ENCODE measurements at places on chromosomes 1 and 21.
A peak's percentile ranks its signal among the peaks of the same experiment; 100 is the strongest.

DNA sequence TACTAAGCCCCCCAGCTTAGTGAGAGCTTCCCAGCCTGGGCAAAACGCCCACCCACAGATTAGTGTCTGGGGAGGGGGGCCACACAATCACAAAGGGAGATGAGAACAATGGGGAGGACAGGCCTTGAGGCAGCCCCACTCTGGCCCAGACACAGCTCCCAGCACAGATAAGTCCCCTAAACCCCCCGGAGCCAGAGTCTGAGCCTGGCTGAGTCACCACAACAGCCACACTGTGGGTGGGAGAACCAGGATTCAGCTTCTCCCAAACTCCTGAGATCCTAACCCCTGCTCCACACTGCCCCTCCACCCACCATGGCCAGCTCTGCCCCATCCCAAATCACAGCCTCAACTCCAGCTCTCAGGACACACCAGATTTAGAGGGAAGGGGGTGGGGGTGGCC lies 4.2 kb downstream of the NECTIN4 start:
- DNase-seq, result no peak

- DNase-seq, result no peak
Observed at GRCh38 chr1:214270097-214270650, 10.8 kb upstream of the SMYD2 start.

GRCh38 chr1:227891955-227892488 lies 55.7 kb downstream of the WNT9A start:
- DNase-seq, result peak; percentile 1

- DNase-seq, result no peak
Observed at GRCh38 chr1:38716229-38716628, 143.3 kb downstream of the RRAGC start.

DNA sequence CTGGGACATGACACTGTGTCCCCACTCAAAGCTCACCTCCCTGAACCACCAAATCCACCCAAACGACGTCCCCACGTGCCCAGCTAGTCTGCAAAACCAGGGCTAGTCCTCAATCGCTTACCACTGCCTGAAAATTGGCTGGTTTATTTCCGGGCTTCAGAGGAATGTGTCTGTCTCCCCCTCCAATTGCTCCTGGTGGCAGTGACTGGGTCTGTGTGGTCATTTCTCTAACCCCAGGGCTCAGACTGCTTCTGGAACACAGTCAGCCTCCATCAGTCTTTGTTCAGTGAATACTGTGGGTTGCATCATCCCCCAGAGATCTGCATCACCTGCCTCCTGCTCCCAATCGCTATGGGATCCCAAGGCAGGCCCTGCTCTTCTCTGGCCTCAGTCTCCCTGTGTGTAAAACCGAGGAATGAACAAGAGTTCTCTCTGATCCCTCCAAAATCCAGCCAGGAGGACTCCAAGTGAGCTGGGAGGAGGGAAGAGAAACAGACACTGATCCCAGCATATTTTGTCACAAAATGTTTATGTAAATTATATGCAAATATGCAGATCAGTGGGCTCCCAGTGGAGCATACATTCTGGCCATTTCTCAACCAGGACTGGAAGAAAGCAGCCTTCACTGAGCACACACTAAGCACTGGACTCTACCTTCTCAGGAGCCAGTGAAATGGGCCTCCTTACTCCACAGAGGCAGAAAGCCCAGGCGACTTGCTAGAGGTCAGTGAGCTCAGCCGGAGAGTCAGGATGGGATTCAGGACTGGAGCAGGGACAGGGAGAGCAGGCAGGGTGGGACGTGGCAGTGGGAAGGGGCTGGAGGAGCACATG lies 20.9 kb downstream of the SDC3 start:
- DNase-seq, result no peak

DNA sequence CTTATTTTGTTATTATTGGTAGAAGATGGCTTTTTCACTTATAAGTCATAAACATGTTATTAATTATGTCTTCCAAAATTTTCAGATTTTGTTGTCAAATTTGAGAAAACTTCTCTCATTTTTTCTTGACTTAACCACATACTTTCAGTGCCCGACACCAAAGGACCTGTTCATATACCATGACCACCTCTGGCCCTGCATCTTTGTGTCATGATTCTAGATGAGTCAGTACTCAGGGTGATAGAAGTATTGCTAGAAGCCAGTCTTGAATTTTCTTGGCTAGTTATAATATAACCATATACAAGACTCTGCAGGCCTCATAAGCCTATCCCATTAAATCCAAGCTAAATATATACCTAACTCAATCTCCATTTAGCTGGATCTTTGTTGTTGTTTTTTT lies 35.4 kb upstream of the DPH5 start:
- DNase-seq, result no peak

DNA sequence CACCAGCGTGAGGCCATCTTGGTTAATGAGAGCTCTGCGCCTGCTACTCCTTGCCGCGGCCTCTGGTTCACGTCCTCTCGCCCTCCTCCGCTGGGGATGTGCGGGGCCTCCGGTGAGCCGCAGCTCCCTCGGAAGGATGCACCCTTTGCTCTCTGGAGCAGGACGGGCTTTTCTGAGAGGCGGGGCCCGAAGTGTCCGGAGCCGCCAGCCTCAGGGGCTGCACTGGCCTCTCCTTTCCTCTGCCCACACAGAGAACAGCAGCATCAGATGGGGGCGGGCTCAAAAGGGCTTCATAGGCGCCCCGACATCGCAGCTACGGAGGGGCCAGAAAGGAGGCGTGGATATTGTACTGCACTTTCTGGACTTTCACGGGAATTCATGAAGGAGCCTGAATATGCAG lies 284.7 kb downstream of the CAMTA1 start:
- no peak for DNase-seq

DNA sequence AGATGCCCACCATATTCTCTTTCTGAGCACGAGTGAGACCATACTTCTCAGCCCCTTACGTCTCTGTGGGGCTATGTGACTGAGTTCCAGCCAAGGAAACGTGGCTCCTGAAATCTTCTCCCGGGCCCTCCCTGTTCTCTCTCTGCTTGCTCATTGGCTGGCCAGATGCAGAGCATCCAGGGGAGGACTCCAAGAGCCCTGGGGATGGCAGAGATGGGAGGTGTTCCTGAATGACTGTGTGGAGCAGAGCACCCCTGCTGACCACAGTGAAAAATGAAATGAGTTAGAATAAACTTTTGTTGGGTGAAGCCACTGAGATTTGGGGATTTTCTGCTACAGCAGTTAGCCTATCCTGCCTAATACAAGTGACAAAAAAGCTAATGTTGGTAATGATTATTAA lies 23.8 kb downstream of the KIAA0040 start:
- DNase-seq, result no peak

DNA sequence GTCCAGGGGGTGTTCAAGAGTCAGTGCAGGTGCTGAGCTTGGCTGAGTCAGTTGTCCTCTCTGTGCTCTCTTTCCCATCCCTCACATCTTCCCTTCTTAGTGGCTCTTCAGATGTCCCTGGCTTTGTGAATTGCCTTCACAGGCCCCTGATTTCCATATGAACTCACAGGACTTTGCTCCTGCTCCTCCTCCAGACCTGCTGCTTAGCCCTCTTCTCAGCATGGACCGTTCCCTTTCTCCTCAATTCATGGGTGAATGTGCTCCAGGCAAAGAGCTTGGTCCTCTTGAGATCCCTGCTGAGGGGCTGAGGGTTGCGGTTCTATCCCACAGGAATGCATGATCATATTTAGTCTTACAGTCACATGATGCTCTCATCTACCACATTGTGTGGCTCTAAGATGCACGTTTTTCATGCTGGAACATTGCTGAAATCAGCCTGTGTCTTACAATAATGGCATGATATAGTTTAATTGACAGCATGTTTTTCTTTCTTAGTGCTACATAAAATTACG lies 30.5 kb downstream of the CACNA1E start:
- DNase-seq, result no peak

- no peak for DNase-seq
Observed at GRCh38 chr21:38505654-38506523, 7.6 kb upstream of the ERG start.

GRCh38 chr1:152904688-152905440 lies 3.5 kb upstream of the IVL start:
- DNase-seq, result no peak

DNA sequence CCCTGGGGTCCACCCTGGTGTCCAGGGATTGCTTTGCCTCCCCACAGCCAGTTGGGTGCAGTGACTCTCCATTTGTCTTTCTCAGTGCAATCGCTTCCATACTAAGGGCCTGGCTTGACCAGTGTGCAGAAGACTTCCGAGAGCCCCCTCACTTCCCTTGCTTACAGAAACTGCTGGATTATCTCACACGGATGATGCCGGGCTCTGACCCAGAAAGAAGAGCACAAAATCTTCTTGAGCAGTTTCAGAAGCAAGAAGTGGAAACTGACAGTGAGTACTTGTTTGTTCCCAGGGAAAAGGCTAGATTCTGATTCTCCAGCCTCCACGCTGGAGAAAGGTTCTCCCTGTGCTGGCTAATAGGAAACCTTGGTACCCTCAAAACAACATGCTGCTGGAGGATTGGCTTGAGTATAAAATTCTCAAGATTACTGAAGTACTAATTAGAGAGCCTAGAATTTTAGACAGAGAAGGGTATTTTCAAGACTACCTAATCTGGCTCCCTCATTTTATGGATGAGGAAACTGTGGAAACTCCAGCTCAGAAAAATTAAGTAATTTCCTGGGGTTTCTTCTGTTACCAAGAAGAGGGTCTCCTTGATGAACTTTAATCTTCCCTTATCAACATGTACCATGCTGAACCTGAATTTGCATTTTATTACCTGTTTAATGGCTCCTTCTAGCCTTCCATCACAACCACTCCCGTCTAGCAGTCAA lies 75.8 kb downstream of the RGL1 start:
- DNase-seq, result no peak

GRCh38 chr1:29354511-29355098 lies 118.3 kb downstream of the PTPRU start:
- no peak for DNase-seq

GRCh38 chr1:99700020-99700419 lies 54.1 kb downstream of the PALMD start:
- DNase-seq, result no peak

DNA sequence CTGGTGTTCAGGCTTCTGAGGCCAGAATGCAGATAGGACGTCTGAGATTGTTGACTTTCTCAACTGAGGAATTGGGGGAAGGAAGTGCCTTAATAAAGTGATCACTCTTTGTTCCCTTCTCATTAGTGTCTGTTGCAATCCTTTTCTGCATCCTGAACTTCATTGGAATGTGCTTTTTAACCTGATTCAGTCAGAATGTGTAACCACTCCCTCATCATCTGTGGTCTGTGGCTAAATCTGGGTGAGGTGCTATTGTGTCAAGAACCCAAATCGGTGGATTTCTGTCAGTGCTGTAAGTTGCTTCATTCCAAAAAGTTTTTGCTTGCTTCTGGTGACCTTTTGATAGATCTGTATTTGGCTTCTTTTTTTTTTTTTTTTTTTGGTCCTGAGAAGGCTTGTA lies 38.2 kb downstream of the ARID1A start:
- no peak for DNase-seq

GRCh38 chr1:62144238-62144831 lies 50.3 kb upstream of the L1TD1 start:
- DNase-seq, result peak; percentile 60

DNA sequence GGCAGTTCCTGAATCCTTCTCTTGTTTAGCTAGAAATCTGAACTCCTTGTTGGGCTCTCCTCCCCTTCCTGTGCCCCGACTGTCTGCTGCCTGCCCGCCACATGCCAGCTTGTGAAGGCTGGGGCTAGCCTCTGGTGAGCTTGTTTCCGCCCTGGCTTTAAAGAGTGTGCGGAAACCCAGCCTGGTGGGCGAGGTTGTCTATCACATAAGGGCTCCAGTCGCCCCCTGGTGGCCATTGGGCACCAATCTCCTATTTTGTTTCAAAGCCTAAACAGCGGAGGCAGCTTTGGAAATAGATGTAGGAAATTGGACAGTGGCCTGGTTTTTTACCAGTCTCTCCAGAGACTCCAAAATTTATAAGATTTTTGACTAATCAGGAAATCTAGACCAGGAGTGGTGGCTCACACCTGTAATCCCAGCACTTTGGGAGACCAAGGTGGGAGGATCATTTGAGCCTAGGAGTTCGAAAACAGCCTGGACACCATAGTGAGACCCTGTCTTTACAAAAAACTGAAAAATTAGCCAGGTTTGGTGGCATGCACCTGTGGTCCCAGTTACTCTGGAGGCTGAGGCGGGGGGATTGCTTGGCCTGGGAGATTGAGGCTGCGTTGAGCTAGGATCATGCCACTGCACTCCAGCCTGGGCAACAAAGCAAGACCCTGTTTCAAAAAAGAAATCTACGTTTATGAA lies 9.8 kb downstream of the ATP8B2 start:
- peak; percentile 81 for DNase-seq

DNA sequence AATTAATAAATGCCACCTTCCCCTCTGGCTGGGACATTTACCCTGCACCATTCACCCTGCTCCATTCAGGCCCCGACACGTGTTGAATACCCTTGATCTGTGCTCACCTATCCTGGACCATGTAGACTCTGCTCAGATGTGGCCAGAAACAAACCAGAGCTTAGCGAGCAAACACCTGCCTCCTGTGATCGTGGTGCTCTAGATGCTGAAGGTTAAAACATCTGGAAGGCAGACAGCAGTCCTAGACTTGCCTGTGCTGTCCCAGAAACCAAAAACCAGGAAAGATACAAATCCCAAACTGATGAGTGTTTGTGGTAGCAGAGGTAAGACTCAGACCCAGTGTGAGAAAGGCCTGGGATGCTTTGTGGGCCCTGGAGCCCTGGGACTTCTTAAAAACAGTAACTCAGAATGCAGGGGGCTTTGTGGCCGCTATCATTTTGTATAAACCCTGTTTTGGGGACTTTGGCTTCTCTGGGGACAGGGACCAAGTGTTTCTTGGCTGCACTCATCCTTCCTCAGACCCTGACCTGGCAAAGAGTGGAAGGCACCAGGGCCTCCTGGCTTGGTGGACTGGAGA lies 99.6 kb downstream of the DMRTB1 start:
- no peak for DNase-seq

GRCh38 chr1:184597650-184598357 lies 156.9 kb downstream of the EDEM3 start:
- no peak for DNase-seq

DNA sequence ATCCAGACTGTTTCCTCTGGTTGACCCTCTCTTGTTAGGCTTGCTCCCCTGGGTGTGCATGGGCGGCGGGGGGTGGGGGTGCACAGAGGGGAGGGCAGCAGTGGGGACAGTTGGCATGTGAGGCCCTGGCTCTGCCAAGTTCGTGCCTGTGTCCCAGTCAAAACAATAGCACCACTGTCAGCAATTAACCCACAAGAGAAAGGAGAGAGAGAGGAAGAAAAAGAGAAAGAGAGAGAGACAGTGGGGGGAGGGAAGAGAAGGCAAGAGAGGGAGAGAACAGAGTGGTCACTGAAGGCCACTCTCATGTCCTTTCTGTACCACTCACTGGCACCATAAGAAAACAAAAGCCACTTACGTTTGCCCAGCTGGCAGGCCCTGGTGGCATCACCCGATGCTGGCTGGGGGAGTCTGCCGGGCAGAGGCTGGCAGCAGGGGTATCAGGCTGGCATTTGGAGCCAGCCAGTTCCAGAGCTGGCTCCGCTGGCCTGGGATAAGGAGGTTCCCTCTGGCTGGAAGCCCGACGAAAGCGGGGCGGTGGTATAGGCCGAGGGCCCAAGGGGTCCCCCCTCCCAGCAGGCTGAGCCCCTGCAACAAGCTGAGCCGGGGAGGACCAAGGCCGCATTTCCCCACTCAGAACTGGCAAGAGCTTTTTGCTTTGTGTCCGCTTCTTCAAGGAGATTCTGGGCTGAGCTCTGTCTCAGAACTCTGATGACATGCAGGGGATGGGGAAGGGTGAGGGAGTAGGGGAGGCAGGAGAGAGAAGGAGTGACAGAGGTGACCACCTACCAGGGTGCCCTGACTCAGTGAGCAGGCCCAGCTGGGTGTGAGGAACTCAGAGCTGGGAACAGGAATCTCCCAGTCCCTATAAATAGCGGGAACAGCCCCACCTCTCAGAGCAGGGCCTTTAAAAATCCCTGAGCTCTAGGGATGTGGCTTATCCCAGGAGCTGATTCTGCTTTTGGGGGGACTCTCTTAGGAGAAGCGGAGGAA lies 27.9 kb downstream of the PIK3C2B start:
- DNase-seq, result no peak
